HepG2 (cell line): ENCODE measurements at places on chromosomes 6 and 20.

GRCh38 chr6:20427856-20428255, 26.2 kb downstream of the E2F3 start:
- peaks cover 40% of the 10 kb centered on the region for H3K4me1 ChIP-seq
- H3K4me3 ChIP-seq, result no peak overlapping the region
- peaks cover 18% of the 10 kb centered on the region; the same call in 2 of the 3 replicates for H3K36me3 ChIP-seq
- H3K27ac ChIP-seq, result peak overlapping the region; percentile 49

DNA sequence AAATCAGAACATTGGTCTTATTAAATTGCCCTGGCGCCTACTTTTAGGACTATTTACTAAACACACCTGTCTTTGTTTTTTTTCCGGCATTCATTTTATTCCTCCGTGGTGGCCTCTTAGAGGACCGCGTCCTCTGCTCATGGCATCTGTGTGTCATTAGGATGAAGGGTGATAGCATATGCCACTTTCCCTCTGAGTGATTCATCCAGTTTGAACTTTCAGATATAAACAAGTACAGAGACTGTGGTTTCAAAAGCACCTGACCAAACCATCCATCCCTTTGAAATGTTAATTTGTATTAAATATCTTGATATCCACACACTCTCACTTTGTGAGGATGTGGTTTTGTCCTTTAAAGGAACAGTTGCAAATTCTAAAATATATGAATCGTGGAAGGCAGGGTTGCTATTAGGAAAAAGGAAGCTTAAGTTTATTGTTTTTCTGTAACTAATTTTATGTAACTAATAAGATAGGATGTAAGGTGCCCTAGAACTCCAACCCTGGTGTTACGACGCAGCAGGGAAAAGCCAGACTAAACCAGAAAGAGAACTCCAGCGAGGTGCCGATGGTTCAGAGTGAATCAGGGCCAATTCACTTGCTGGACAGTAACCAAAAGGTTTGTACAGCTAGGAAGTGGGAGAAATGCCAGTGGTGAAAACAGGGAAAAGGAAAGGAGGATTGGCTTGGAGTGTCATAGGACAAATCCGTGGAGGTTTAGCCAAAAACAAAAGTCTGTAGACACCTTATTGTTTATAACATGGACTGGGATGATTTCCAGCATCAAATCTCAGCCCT, 98.7 kb downstream of the SHLD1 start:
- peaks cover 18% of the 10 kb centered on the region for H3K4me1 ChIP-seq
- no peak overlapping the region for H3K27ac ChIP-seq
- no peaks in the 10 kb centered on the region; the same call in 1 of the 2 replicates for H3K27me3 ChIP-seq
- no peaks in the 10 kb centered on the region for H3K36me3 ChIP-seq
- no peak overlapping the region for H3K4me3 ChIP-seq
- no peak for DNase-seq

DNA sequence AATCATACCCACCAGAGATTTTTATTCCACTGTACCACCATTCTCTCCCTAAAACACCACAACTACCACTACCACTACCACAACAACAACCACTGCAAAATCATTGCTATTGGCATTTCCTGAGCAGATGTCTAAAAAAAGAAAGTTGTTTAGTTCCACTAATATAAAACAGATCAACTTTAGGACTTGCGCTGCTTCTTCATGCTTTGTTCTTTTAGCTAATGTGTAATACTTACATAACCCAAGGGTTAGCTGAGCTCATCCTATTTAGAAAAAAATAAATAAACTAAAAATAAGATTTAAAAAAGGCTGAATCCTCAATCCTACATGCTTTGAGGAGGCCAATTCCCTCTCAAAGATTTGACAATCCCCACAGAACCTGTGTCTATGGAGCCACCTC, 11.4 kb downstream of the IYD start:
- no peaks in the 10 kb centered on the region for H3K36me3 ChIP-seq
- H3K4me1 ChIP-seq, result peaks cover 15% of the 10 kb centered on the region
- H3K4me3 ChIP-seq, result no peak overlapping the region
- no peak for DNase-seq
- no peaks in the 10 kb centered on the region; the same call in 2 of the 3 replicates for H3K27me3 ChIP-seq

DNA sequence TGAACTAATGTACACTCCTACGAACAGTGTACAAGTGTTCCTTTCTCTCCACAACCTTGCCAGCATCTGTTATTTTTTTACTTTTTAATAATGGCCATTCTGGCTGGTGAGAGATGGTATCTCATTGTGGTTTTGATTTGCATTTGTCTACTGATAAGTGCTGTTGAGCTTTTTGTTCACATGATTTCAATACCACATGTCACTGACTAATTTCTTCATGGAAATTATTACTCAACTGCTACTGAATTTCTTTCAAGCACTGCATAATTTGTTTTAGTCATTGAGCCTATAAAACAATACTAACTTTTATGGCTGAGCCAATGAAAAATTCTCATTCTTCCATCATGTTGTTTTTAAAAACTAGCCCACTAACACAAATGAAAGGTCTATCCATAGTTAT, 115.4 kb downstream of the FRK start:
- H3K36me3 ChIP-seq, result no peaks in the 10 kb centered on the region
- H3K4me1 ChIP-seq, result peaks cover 11% of the 10 kb centered on the region
- H3K27ac ChIP-seq, result no peak overlapping the region
- no peak overlapping the region for H3K4me3 ChIP-seq
